ENCODE measurements at places on chromosomes 4 and X.

GRCh38 chrX:3743801-3744439 lies 30.5 kb upstream of the PRKX start:
- peak; percentile 10 for DNase-seq

DNA sequence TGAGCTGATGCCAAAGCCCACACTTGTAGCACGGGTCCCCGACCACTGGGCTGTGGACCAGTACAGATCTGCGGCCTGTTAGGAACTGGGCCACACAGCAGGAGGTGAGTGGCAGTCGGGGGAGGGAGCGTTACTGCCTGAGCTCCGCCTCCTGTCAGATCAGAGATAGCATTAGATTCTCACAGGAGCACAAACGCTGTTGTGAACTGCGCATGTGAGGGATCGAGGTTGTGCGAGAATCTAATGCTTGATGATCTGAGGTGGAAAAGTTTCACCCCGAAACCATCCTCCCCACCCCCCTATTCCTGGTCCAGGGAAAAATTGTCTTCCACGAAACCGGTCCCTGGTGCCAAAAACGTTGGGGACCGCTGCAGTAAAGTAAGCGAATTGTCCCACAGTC lies 292.0 kb downstream of the DCTD start:
- DNase-seq = no peak

GRCh38 chr4:165106518-165106917 lies 6.1 kb downstream of the TMEM192 start:
- no peak for DNase-seq

- DNase-seq = no peak
Observed at GRCh38 chr4:76116821-76117220, 31.4 kb downstream of the NUP54 start.

GRCh38 chr4:187235456-187236170 lies 512.0 kb upstream of the FAT1 start:
- DNase-seq = no peak

GRCh38 chrX:78106651-78106986 lies 2.6 kb downstream of the PGK1 start:
- no peak for DNase-seq

- DNase-seq = no peak
Observed at GRCh38 chr4:32560306-32560705, 1840.1 kb downstream of the PCDH7 start.

DNA sequence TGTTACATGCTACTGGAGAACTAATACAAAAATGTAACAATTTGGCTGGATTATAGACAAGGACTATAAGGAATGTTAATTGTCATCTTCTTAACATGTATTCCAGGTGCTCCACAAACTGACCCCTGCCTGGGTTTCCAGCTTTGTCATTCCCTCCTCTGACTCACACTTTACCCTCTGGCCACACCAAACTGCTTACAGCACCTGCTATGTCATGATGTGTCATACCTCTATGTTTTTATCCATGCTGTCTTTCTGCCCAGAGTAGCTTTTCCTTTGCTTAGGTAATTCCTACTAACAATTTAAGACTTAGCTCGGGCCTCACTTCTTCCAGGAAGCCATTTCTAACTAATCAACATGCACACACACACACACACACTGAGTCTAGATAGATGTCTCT lies 14.0 kb upstream of the SHROOM4 start:
- DNase-seq = no peak

DNA sequence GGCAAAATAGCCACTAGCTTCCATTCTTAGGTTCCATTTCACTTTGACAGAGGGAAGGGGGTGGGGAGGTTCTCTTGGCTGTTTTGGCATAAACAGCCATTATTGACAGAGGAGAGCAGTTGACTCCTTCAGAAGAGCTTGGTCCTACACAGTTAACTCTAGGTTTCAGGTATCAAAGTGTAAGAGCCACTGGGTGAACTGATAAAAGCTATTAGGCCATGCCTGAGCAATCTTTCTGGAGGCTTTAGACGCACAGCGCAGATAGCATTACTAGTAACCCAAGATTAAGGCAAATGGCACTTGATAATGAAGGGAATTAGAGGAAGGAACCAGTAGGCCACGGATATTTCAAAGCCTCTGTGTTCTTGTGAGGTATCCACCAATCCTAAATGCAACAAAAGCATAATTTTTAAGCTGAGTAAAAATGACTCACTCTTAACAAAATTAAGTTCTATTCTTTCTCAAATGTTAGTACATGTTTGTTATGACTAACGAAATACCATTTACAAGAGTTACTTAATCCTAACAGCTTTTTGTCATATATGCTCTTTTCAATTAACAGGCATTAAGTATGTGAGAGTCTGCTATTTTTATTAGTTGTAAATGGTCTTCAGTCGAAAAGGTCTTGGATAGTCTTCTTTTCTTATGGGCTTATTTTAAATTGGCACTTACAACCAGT lies 53.6 kb downstream of the SLC7A11 start:
- DNase-seq = no peak

DNA sequence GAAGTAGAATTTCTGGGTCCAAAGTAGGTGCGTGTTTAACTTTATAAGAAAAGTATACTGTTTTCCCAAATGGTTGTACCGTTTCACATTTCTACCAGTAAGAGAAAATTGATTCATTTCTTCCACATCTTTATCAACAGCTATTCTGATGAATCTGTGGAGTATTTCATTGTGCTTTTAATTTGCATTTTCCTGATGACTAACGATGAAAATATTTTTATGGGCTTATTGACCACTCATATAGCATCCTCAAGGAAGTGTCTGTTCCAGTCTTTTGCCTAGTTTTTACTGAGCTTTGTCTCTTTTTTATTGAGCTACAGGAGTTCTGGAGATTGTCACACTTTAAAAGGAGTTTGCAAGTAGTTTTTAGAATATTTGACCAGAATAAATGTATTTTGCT lies 92.6 kb downstream of the ASB9 start:
- no peak for DNase-seq

- no peak for DNase-seq
Observed at GRCh38 chrX:123173833-123174232, 10.2 kb upstream of the GRIA3 start.

DNA sequence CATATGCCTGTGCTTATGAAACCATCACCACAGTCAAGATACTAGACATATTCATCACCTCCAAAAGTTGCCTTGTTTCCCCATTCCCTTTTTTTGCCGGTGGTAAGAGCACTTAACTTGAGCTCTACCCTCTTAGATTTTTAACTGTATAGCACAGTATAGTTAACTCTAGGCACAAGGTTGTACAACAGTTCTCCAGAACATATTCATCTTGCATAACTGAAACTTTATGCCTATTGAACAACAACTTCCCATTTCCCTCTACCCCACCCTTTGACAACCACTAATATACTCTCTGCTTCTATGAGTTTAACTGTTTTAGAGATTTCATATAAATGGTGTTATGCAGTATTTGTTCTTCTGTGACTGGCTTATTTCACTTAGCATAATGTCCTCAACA lies 119.3 kb downstream of the ASB9 start:
- DNase-seq = no peak

DNA sequence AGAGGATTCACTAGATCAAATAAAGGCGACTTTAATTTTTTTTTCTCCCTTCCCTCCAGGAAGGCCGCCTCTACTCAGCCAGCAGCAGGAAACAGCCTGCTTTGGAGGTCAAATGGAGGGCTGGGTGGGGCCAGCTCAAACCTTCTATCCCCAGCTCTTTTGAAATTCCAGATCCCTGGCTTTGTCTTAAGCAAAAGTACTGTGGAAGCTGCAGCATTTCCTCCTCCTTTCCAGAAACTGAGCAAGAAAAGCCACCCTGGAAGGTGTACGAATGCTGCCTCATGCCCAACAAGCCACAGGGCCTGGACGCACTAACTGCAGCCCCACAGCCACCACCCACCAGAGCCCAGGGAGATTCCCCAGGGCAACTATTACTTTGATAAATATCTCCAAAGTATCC lies 55.1 kb upstream of the ZCCHC13 start:
- no peak for DNase-seq

DNA sequence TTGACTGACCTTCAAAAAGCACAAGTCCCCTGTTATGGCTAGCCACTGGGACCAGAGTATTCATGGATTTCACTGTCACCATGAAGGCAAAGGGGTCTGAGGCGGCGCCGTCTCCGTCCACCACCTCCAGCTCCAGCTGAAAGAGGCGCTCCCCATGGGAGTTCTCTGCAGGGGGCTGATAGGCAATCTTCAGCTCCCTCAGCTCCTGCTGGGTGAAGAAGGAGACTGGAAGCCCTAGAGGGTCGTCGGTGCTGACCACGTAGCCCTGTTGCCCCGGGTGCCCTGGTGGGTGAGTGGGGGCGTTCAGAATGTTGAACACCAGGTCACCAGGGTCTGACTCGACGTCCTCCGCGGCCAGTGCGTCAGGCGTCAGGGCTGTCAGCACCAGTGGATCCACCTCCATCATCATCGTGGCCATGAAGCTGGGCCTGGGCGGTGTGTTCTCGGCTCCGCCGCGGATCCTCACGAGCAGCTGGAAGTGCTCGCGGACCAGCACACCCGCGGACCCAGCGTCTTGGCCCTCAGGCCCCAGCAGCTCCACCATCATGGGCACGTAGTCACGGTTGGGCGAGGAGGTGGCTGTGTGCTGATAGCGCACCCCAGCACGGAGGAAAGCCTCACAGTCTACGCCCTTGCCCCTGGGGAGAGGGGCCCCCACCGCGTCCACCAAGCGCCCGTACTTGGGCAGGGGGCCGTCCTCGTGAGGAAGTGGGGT lies 987 bp downstream of the FREM3 start:
- DNase-seq = no peak

DNA sequence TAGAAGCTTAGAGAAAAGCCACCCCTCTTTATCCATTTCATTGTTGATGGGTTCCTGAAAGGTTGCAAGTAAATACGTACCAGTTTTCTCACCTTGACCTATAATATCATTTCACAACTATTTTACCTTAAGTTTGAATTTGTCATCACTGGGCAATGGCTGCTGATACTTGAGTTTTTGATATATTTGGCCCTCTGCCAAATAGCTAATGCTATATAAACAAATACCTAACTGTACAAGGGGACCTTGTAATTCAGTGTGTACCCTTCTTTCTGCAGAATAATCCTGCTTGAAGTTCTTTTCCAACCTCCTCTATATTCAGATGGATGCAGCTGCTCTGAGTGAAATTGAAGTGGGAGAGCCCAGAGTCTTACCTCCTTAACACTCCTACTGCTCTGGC lies 19.0 kb upstream of the GLUD2 start:
- no peak for DNase-seq

GRCh38 chr4:30543057-30543456 lies 177.1 kb upstream of the PCDH7 start:
- DNase-seq = no peak

DNA sequence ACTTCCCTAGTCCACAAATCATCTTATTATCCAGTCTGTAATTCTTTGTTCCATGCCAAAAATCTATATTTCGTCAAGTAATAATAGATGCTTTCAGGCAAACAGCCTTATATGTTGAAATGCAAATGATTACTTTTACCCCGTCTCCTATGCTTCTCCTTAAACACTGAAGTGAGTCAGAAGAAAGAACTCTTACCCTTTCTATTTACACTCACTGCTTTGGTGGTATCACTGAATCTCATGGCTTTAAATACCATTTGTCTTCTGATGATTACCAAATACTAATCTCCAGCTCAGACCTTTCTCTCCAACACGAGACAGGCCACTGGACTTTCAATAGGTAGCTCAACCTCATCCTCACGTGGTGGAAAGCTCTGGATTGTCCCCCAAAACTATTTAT lies 558.1 kb downstream of the IL1RAPL1 start:
- no peak for DNase-seq

DNA sequence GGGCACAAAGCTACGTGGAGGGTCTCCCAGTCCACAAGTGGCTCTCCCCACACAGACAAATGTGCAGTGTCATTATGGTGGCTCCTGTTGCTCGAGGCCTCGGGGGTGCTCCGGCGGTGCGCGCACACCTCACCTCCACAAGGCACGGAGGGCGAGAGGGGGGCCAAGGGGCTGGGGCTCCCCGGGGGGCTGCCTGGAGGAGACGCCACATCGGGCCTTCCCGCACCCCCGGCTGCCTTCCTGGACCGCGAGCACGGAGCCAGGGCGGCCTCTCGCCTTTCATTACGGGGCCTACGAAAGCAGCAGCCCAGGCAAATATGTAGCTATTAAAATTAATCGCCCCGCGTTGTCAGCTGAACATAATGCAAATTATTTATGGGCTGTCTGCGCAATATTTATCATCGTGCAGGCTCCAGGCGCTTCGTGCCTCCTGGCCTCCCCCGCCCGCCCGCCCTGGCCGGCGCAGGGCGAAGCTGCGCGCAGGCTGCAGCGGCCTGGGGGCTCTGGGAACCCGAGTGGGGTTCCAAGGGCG lies 70.8 kb upstream of the BCOR start:
- DNase-seq = no peak

DNA sequence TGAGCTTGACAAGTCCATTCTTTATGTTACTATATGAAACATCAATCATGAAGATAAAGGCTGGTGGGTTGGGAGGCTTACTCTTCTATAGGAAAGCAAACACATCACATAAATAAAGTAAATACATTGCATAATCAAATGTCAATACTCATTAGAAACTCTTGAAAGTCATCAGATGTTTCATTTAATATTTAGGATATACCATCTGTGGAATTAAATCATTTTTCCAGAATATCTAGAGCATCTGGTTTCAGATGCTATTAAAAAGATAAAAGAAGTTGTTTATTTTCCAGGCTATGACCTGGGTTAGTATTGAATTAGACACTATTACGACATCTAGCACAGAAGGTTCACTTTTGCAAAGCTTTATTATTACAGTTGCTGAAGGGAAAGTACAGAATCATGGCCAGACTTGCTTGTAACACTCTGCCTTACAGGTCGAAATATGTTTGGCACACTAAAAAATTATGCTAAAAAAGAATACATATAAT lies 72.6 kb downstream of the METTL14 start:
- DNase-seq = no peak

DNA sequence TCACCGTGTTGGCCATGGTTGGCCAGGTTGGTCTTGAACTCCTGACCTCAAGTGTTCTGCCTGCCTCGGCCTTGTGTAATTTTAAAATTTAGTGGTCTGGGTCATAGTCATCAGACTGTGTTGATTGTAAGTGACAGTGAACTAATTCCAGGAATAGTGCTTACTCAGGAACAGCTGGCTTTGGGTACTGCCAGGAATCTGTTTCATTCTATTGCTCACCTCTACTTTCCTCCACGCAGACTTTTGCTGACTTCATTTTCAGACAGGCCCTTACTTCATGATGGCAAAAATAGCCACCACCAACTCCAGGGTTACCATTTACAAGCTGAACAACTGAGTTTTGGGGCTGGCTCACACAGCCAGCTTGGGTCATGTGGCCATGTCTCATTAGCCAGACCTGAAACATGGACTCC lies 54.6 kb downstream of the FNIP2 start:
- no peak for DNase-seq
